ENCODE measurements at places on chromosomes 12 and 14. TPM values are rescaled to one million over a fixed set of nuclear protein-coding genes. Genes with fewer than 3 reads are reported as not detected.
A peak's percentile ranks its signal among the peaks of the same experiment; 100 is the strongest.

DNA sequence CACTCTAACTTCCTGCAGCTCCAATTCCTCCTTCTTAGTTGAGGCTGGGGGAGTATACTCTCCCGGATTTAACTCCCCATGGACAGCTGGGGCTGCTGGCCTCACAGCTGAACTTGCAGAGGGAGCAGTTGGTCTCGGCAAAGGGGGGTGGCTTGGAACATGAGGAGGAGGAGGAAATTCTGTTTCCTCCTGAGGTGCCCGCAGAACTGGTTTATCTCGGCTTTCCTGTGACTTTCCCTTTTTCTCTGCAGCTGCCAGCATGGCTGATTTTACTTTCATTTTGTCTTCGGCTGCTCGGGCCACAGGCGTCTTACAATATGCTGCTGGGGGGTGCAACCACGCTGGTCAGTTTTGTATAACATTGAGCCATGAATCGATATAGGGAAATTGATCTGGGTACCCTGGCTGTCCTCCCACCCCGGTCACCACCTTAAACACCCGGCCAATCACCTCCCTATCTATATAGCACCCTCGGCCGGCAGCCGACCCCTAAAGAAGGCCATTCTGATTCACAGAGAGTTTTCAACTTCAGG, 1317.6 kb downstream of the TMEM121 start:
- DNase-seq, result no peak

- DNase-seq, result peak; percentile 6
Measured at GRCh38 chr14:77151918-77152588, 10.5 kb upstream of the ZDHHC22 start.

Gene PTGES3
- 206 TPM for total RNA-seq

Gene IL22
- total RNA-seq, result not detected

Gene IQSEC3
- 0.46 TPM for total RNA-seq

Gene CSRNP2
- 61.6 TPM for total RNA-seq

All from astrocyte (in vitro differentiated cells and primary cell).